ENCODE measurements at places on chromosomes 12 and 14.

DNA sequence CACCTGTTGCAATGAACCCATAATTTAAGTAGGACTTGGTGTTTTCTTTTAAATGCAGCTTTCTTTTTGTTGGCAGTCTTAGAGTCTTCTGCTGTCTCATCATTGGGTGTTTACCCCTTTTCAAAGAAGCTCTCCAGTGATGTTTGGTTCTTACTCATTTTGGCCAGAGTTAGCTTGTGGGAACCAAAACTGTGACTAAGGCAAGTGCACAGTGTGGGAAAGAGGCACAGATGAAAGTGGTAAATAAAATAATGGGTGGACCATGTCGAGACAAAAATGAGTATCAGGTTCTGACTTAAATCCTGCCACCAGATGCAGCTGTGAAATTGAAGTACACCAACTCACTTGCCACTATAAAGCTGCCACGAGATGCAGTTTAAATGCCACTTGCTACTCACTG lies 615.4 kb upstream of the MIS18BP1 start:
- DNase-seq: no peak

GRCh38 chr12:24421759-24422158 lies 472.3 kb upstream of the SOX5 start:
- DNase-seq: no peak

- no peak for DNase-seq
Measured at GRCh38 chr14:52020866-52021717, 31.7 kb downstream of the RTRAF start.

DNA sequence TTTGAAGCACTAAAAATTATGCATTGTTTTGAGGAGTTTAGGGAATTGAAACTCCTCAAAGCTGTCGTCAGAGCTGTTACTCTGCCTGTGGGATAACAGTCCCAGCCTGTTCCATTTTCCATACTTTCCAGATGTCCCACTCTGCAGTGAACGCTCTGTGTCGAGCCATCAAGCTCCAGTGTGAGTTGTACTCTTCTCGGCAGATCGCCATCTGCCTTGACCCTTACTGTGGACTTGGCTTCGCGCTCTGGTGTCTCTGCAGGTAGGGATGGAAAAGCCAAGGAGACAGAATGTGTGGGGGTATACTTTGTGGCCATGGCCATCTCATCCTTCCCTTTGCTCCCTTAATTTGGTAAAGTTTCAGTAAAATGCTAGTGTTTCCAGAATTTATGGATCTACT lies 35.5 kb upstream of the ATF1 start:
- no peak for DNase-seq

- no peak for DNase-seq
Measured at GRCh38 chr14:45810152-45810872, 557.3 kb upstream of the MIS18BP1 start.

DNA sequence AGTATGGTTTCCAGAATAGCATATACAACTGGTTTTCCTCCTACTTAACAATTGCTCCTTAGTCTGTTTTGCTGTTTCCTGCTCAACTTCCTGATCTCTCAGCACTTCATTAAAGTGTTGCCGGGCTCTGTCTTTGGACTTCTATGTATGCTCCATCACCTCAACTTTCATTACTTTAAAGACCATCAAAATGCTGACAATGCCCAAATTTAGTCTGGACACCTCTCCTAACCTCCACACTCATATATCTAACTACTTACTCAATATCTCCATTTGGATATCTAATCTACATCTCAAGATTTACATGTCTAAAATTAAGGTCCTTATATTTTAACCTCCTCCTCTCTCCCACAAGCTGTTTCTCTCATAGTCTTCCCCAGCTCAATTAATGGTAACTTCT lies 54.4 kb upstream of the LGR5 start:
- DNase-seq: no peak

Data from activated CD4-positive, CD25-positive, alpha-beta regulatory T cell treated with anti-CD3 and anti-CD28 coated beads, Interleukin-2, amount 50 U/mL, for 72 hours (primary cell).